ENCODE measurements at places on chromosomes 16 and 17.
A peak's percentile ranks its signal among the peaks of the same experiment; 100 is the strongest.

DNA sequence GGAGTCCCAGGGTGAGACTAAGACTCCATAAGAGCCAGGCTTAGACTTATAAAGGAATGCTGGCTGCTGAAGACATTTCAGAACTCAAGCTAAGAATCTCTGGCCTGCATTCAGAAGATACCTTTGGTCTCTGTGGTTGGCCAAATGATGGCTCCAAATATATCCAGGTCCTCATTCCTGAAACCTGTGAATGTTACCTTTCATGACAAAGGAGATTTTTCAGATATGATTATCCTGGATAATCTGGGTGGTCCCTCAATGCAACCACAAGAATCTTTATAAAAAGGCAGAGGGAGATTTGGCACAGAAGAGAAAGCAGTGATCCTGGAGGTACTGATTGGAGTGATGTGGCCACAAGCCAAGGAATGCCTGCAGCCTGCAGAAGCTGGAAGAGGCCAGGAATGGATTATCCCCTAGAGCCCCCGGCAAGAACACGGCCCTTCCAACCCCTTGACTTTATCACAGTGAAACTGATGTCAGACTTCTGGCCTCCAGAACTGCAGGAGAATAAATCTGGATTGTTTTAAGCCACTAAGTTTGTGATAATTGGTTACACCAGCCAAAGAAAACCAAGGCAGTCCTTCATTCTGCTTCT lies 253.3 kb downstream of the SLC39A11 start:
- DNase-seq = no peak

- DNase-seq = no peak
Measured at GRCh38 chr17:10767232-10767631, 36.7 kb downstream of the TMEM238L start.

DNA sequence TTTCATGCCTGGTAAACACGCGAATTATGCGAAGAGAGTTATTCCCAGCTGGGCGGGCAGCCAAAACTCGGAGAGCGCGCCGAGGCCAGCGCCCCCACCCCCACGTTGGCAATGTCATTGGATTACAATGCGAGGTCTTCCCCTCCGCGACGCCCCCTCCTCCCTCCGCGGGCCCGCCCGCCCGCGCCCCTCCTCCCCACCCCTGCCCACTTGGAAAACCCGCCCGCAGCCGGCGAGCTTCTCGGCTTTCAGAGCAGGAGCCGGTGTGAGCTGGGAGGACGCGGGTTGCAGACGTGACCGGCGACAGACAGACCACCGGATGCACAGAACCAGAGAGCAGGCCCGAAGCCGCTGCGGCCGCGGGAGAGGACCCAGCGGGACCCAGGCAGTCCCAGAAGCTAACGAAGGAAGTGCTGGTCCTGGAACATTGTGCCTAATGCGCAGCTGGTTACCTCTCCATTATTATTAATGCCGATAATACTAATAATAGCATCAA lies 4.0 kb downstream of the NOG start:
- DNase-seq = peak; percentile 60

GRCh38 chr17:50152736-50153135 lies 2.3 kb upstream of the PPP1R9B start:
- no peak for DNase-seq

DNA sequence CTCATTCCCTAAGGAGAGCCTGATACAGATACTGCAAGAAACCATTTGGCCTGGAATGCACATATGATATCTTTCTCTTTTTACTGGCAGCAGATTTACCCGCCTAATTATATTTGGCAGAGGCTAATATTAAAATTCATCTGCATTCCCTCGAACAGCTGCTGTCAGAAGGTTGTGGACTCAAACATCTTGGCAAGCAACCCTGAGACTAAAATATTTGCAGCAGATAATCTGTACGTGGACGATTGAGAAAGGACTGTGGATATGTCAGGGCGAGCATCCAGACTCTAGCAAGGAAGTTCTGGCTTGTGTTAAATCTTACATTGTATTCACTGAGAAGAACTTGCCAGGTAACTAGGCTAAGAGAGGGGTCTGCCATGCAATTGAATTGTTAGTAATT lies 65.2 kb downstream of the SNX20 start:
- DNase-seq = no peak

DNA sequence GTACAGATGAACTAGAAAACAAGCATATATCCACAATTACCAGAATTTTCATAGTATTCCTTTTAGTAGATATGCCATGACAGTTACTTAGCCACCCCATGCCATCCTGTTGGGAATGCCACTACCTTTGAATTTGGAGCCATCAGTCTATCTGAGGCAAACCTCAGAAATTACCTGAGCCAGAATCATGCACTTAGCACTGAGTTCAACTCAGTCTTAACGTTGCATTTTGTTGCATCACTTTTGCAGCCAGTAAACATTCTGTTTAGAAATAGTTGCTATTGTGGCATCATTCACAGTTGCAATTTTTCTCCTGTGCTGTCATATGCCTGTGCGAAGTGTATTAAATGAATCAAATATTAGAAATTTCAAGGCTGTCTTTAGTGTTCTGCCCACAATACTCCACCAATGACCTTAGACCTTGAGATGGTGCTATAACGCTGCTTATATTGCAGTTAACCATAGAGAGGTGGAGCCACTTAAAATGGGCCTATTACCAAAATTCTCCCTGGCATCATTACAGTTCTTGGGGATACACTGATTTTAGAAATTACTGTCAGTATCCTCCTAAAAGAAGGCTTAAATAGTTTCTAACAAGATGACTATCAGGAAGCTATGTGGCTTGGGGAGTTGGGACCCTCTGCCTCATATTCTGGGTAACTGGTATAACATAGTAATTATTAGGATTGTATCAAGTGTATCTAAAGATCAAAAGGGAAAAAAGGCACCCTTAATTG lies 11.1 kb downstream of the PTRH2 start:
- no peak for DNase-seq

- DNase-seq = no peak
Measured at GRCh38 chr16:2726923-2727322, 6.9 kb upstream of the PRSS27 start.

GRCh38 chr17:77420804-77421629 lies 280.2 kb downstream of the SEC14L1 start:
- DNase-seq = peak; percentile 86

- peak; percentile 75 for DNase-seq
Measured at GRCh38 chr17:82645516-82645915, 2.7 kb downstream of the WDR45B start.

DNA sequence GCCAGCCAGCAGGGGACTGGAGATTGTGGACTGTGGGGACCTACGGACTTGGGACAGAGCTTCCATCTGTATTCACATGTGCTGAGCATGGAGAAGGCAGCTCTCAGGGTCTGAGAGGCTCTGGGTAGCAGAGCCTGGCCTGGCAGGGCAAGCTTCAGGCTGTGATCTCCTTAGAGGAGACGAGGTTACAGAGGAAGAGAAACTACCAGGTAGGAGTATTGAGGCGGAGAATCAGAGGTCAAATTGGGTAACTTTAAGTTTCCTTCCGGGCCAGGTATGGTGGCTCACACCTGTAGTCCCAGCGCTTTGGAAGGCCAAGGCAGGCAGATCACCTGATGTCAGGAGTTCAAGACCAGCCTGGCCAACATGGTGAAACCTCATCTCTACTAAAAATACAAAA lies 8.8 kb downstream of the CTNS start:
- DNase-seq = no peak

GRCh38 chr16:25550647-25551046 lies 141.1 kb upstream of the HS3ST4 start:
- DNase-seq = no peak

DNA sequence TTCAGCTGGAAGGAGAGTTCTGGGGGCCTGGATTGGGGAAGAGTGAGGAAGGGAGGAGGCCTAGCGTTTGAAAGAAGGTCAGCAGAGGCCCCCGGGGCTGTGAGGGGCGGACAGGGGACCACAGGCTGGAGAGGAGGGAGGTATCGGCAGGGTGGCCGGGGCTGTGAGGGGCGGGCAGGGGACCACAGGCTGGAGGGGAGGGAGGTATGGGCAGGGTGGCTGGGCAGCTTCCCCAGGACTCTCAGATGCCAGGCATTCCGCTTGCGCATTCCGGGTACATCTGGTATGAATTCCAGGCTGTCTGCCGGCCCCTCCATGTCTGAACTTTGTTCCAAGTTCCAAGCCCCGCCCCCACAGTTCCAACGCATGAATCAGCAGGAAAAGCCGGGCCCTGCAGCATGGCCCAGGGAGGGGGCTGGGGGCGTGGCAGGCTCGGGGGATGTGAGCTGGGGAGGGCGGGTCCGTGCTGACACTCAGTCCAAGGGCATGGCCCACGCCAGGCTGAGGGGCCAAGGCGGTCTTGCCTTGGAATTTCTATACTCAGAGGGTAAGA lies 4.3 kb upstream of the TLCD2 start:
- peak; percentile 99 for DNase-seq

DNA sequence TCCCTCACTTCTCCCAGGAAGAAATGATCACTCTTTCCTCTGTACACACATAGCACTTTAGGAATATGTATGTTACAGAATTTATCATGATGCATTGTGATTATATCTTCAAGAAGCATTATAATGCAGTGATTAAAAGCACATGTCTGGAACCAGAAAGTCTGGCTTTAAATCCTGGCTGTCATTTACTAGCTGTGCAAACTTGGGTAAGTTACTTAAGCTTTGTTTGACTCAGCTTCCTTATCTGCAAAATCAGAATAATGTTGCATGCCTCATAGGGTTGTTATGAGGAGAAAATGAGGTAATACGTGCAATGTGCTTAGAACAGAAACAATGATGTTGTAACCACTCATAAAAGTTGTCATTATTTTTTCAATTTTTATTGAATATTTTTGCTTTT lies 156.3 kb upstream of the ZKSCAN2 start:
- DNase-seq = peak; percentile 7

- no peak for DNase-seq
Measured at GRCh38 chr17:82704886-82705285, 6.4 kb upstream of the RAB40B start.

GRCh38 chr17:79979221-79979741 lies 56.4 kb downstream of the TBC1D16 start:
- DNase-seq = no peak

GRCh38 chr16:88014252-88014781 lies 63.1 kb downstream of the BANP start:
- peak; percentile 29 for DNase-seq

DNA sequence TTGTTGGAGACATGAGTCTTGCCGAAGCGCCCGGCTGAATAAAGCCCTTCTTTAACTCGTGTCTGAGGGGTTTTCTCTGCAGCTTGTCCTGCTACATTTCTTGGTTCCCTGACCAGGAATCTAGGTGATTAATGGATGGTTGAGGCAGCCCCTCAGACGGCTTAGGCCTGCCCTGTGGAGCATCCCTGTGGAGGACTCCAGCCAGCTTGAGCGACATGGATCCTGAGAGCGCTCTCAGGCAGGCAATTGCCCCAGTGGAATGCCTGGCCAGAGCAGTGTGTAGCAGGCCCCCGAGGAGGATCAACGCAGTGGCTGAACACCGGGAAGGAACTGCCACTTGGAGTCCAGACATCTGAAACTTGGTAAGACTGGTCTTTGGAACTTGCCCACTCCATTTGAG lies 17.3 kb upstream of the ENDOV start:
- DNase-seq = no peak

- DNase-seq = no peak
Measured at GRCh38 chr17:68843522-68843921, 111.7 kb downstream of the ABCA8 start.

DNA sequence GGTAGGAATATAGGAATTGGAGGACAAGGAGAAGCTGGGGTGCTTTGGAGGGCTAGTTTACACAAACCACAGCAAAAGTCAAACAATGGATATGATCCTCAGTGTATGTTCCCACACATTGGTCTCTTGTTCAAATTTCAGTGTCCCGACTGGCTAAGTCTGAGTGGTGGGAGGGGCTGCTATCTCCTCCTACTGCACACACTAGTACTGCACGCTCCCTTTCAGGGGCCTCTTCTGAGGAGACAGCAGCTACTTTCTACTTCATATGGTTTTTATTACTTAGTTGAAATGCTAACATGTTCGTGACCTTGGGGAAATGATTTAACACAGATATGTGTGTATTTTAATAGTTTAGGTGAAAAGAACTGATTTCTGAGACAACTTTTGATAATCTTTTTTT lies 18.8 kb upstream of the KRT10 start:
- no peak for DNase-seq

DNA sequence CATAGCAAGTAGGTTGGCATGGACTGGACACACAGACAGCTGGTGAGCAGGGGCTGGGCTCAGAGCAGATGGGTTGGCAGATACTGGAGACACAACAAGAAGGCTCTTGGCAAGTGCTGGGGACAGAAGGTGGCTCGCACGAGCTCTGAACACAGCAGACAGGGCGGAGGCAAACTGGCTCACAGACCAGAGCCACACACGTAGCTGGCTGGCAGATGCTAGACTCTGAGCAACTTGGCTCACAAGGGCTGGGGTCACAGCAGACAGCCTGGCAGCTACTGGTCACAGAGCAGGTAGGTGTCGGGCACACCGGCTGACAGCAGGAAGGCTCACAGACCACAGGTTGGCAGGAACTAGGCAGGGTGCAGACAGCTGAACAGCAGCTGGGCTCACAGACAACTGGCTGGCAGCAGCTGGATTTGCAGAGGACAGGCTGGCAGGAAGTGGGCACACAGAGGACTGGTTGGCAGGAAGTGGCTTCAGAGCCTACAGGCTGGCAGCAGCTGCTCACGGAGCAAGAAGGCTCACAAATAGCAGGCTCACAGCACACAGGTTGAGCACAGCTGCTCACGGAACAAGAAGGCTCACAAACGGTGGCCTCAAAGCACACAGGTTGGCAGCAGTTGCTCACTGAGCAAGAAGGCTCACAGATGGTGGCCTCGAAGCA lies 725 bp downstream of the KRTAP16-1 start:
- DNase-seq = no peak

- no peak for DNase-seq
Measured at GRCh38 chr16:87808108-87808507, 42.3 kb upstream of the KLHDC4 start.

DNA sequence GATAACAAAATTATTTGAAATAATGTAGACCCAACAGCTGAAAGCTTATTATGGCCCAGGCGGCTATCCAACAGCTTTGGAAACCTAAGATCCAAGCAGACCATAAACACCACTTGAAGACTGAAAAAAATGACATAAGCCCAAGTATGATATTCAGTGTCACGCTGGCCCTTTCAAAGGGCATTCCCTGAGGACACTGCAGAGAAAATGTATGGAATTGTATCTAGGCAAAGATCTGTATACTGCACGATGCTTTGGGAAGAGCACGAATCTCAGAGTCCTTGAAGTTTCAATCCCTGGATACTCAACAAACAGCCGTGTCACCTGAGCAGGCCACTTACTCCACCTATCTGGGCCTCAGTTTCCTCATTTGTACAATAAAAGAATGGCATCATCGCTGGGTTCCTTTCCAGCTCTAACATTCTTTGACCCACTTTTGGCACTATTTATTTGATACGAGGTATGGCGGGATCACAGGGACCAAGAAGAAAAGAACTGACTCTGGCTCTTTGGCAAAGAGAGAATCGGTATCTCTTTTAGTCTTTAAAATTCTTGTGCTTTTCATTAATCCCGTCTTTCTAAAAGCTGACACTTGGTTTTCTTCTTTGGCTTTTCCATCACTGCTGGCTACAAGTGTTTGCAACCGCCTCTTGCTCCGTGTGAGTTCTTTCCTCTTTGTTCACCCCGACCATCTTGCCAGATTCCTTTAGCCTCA lies 1.2 kb downstream of the STAT5B start:
- DNase-seq = no peak

GRCh38 chr17:1299552-1300370 lies 20.3 kb downstream of the TRARG1 start:
- DNase-seq = no peak

GRCh38 chr16:55367301-55367811 lies 43.4 kb downstream of the IRX6 start:
- no peak for DNase-seq
